ENCODE measurements at places on chromosomes 5 and 9. TPM values are rescaled to one million over a fixed set of nuclear protein-coding genes. Genes with fewer than 3 reads are reported as not detected.

The DRD1 gene
- total RNA-seq, result not detected

The CNTNAP3 gene
- total RNA-seq, result 16.2 TPM

The OR13C9 gene
- total RNA-seq, result not detected

The HSD17B3 gene
- not detected for total RNA-seq

The ACSL6 gene
- total RNA-seq, result 7.0 TPM

- H3K4me1 ChIP-seq, result peaks cover 27% of the 10 kb centered on the region
- peak; percentile 86 for DNase-seq
- H3K4me3 ChIP-seq, result peak overlapping the region; percentile 52
- H3K27ac ChIP-seq, result peak overlapping the region; percentile 62
Observed at GRCh38 chr9:133701981-133702797, 36.0 kb downstream of the SARDH start.

- no peak overlapping the region for H3K27ac ChIP-seq
- no peaks in the 10 kb centered on the region for H3K4me1 ChIP-seq
- no peaks in the 10 kb centered on the region for H3K27me3 ChIP-seq
- H3K36me3 ChIP-seq, result no peaks in the 10 kb centered on the region
- no peak for DNase-seq
Observed at GRCh38 chr9:109336409-109336808, 15.6 kb upstream of the EPB41L4B start.

GRCh38 chr5:14208071-14209021, 65.2 kb downstream of the TRIO start:
- DNase-seq, result no peak
- H3K4me1 ChIP-seq, result peaks cover 89% of the 10 kb centered on the region
- H3K36me3 ChIP-seq, result no peaks in the 10 kb centered on the region
- H3K27me3 ChIP-seq, result no peaks in the 10 kb centered on the region
- H3K27ac ChIP-seq, result peak overlapping the region; percentile 33
- H3K4me3 ChIP-seq, result no peak overlapping the region

- no peak overlapping the region for H3K4me3 ChIP-seq
- H3K27ac ChIP-seq, result no peak overlapping the region
- no peaks in the 10 kb centered on the region for H3K36me3 ChIP-seq
- no peaks in the 10 kb centered on the region for H3K4me1 ChIP-seq
Observed at GRCh38 chr5:168585119-168585856, 6.1 kb upstream of the PANK3 start.

DNA sequence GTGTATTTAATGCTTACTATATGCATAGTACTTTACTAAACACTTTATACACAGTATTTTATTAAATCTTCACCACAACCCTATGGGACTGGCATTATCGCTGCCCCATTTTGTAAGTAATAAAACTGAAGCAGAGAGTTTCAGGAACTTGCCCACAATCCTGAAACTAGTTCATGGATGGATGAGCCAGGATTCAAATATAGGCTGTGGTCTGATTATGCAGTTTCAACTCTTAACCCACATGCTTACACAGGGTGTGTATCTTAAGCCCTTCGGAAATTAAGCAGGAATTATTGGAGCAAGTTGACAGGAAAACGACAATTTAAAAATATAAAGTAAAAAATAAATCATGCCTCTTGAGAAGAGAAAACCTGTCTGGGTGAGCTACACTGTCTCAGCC, 109.0 kb downstream of the ATP10B start:
- no peaks in the 10 kb centered on the region for H3K36me3 ChIP-seq
- no peak overlapping the region for H3K27ac ChIP-seq
- H3K4me1 ChIP-seq, result no peaks in the 10 kb centered on the region

DNA sequence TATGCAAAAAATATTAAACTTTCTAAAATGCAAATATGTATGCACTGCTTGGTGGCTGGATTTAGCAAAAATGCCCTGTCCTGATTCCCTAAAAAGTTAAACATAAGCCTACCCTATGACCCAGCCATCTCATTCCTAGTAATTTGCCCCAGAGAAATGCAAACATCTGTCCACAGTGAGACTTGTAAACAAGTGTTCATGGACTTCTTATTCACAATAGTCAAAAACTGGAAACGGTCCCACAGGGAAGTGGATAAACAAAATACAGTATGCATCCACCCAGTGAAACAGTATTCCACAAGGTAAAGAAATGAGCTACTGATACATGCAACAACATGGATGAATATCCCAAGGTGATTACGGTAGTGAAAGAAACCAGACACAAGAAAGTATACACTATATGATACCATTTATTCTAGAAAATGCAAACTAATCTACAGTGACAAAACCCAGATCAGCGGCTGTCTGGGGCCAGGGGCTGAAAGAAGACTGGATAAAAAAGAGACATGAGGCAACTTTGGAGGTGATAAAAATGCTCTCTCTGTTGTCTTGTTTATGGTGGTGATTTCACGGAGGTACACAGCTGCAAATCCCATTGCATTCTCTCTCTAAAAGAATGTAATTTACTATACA, 277.3 kb downstream of the GLIS3 start:
- H3K27ac ChIP-seq, result no peak overlapping the region
- H3K4me1 ChIP-seq, result no peaks in the 10 kb centered on the region
- H3K27me3 ChIP-seq, result no peaks in the 10 kb centered on the region
- no peaks in the 10 kb centered on the region for H3K36me3 ChIP-seq
- no peak overlapping the region for H3K4me3 ChIP-seq

DNA sequence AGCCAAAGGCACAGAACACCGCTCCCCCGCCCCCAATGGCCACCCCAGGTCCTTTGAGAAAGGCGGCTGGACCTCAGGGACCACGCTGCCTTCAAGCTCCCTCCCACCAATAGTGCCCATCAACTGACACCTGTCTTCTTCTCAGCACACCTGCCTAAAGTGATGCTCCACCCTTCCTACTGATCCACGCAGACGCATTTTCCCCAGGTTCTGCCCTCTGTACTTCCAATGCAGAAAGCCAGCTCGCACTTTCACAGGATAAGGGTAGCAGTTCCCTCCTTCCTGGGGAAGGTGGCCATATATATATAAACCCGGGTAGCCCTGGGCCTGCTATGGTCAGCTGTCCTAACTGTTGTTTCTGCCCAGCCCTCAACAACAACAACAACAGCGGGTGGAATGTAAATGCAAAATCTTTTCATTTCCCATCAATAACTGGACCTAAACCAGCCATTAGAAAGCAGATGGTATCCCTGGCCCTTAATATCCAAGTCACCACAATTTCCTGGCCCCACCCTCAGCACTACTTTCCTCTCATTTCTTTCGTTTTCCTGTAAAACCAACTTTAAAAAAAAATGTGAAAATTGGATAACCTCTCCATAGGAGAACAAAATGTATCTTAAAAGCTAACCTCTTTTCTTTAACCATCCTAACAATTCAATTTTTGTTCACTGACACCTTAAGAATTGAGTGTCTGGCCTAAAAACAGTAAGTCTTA, 1.7 kb downstream of the GOLM1 start:
- peaks cover 23% of the 10 kb centered on the region for H3K4me1 ChIP-seq
- no peaks in the 10 kb centered on the region for H3K36me3 ChIP-seq
- H3K27ac ChIP-seq, result no peak overlapping the region
- DNase-seq, result no peak
- H3K27me3 ChIP-seq, result peaks cover 17% of the 10 kb centered on the region

DNA sequence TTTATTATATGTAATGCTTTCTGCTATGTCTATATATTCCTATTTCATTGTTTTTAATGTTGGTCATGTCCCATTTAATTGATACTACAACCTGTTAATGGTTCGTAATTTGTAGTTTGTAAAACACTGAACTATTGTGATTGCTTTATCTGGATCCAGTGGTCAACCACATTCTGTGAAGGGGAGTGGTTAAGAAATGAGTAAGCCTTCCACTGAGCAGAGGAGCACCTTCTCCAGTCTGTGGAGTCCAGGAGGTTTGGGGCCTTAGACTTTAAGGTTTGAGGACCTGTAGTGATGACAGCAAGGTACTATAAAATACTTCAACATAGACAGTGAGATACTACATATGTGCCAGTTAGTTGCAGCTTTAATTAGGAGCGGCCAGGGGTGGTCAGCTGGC, 67.7 kb upstream of the RAD23B start:
- no peak overlapping the region for H3K27ac ChIP-seq
- H3K36me3 ChIP-seq, result no peaks in the 10 kb centered on the region
- no peak for DNase-seq
- no peaks in the 10 kb centered on the region for H3K4me1 ChIP-seq
- no peak overlapping the region for H3K4me3 ChIP-seq
- no peaks in the 10 kb centered on the region for H3K27me3 ChIP-seq

DNA sequence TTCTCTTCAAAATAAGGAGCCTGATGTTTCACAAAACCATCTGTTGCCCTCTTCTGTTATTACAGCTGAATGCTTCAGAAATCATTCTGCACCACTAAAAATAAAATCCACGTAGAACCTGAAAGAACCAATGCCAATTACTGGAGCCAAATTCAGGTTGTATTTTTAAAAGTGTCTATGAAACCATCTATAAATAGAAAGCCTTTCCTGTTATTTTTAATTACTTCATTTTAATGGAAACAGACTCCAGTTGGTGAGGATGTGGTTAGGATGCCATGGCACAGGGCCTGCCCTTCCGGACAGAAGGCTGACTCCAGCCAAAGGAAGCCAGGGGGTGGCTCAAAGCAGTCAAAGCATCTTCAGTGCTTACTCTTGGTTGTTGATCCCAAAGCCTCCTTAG, 119.8 kb downstream of the TENT4A start:
- no peaks in the 10 kb centered on the region for H3K36me3 ChIP-seq
- no peak overlapping the region for H3K4me3 ChIP-seq
- no peak overlapping the region for H3K27ac ChIP-seq
- no peak for DNase-seq
- peaks cover 7% of the 10 kb centered on the region for H3K4me1 ChIP-seq
- H3K27me3 ChIP-seq, result no peaks in the 10 kb centered on the region

- H3K27me3 ChIP-seq, result no peaks in the 10 kb centered on the region
- H3K4me1 ChIP-seq, result no peaks in the 10 kb centered on the region
- H3K4me3 ChIP-seq, result no peak overlapping the region
- no peak overlapping the region for H3K27ac ChIP-seq
- no peak for DNase-seq
- no peaks in the 10 kb centered on the region for H3K36me3 ChIP-seq
Observed at GRCh38 chr5:112025757-112026156, 268.8 kb upstream of the NREP start.

GRCh38 chr5:84373506-84373905, 11.2 kb downstream of the EDIL3 start:
- no peaks in the 10 kb centered on the region for H3K27me3 ChIP-seq
- H3K4me3 ChIP-seq, result no peak overlapping the region
- DNase-seq, result no peak
- H3K4me1 ChIP-seq, result no peaks in the 10 kb centered on the region
- no peak overlapping the region for H3K27ac ChIP-seq
- no peaks in the 10 kb centered on the region for H3K36me3 ChIP-seq

DNA sequence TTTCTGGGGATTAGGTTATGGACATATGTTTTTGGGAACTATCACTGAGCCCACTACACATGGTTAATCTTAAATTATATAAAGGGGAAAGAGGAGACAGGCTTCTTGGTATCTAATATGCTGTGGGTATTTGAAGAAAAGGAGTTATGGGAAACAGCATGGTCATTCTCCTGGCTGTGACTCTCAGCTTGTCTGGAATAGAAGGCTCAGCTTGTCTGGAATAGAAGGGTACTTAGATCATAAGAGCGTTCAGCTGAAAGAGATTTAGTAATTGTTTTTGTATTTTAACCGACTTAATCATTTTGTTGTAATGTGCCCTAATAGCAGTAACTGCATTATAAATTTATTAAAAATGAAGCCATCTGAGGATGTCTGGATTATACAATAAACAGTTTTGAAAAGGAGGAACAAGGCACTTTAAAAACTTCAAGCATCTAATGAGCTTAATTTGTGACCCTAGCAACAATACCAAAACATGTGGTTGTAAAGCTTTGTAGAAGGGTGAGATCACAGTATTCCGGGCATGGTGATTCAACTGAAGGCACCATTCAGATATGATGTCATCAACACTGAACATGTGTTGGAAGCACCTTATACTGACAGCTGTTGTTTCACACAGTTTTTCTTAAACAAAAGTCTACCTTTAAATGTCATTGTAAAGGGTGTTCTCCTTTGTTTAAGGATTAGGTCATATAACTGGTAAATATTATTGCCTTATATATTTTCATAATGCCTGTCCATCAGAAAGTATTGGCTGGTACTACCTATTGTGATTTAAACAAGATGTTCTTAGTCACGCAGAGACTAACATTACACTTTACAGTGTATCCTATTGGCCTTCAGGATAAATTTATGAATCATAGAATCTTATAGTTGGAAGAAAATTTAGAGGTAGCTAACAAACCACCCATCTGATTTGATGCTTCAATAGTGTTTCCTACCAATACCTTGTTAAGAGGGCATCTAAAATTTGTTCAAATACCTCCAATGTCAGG, 2174.1 kb upstream of the WWC1 start:
- no peaks in the 10 kb centered on the region for H3K4me1 ChIP-seq
- no peak overlapping the region for H3K27ac ChIP-seq
- H3K36me3 ChIP-seq, result no peaks in the 10 kb centered on the region
- DNase-seq, result no peak
- no peak overlapping the region for H3K4me3 ChIP-seq
- H3K27me3 ChIP-seq, result no peaks in the 10 kb centered on the region

DNA sequence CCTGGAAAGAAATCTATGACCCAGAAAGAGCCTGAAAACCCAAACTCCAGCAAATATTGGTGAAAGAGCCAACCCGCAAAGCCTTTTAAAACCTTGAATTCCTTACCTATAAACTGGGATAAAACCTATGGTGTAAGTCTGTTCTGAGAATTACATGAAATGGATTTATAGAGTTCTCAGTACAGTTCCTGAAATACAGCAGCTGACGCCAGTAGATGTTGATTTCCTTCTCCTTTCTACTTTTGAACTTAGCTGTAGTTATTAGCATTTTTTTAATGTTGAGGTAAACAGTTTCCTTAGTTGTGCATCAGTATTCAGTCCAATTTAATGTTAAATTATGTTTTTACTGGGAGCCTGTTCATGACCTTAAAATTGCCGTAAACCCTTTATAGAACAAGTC, 3.7 kb downstream of the SPIN1 start:
- H3K4me3 ChIP-seq, result no peak overlapping the region
- H3K27me3 ChIP-seq, result no peaks in the 10 kb centered on the region
- no peaks in the 10 kb centered on the region for H3K36me3 ChIP-seq
- peaks cover 48% of the 10 kb centered on the region for H3K4me1 ChIP-seq
- no peak overlapping the region for H3K27ac ChIP-seq

DNA sequence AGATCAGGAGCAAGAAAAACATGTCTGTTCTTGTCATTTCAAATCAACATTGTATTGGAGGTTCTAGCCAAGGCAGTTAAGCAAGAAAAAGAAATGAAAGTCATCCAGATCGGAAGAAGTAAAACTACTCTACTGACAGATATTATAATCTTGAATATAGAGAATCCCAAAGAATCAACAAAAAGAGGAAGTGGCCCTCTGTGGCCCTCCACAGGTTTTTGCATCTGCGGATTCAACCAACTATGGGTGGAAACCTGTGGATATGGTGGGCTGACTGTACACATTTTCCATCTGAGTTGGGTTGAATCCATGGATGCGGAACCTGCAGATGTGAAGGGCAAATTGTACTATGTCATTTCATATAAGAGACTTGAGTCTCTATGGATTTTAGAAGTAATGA, 35.1 kb downstream of the GAS1 start:
- H3K4me1 ChIP-seq, result no peaks in the 10 kb centered on the region
- DNase-seq, result no peak
- no peaks in the 10 kb centered on the region for H3K27me3 ChIP-seq

GRCh38 chr5:79236362-79236969, 535 bp downstream of the JMY start:
- H3K4me3 ChIP-seq, result peak overlapping the region; percentile 96
- peak overlapping the region; percentile 95 for H3K27ac ChIP-seq
- peaks cover 30% of the 10 kb centered on the region for H3K4me1 ChIP-seq
- H3K27me3 ChIP-seq, result no peaks in the 10 kb centered on the region

Measured in spleen (tissue), 13 donors.